Motor neuron (in vitro differentiated cells): ENCODE measurements at places on chromosomes 12 and 14. TPM values are rescaled to one million over a fixed set of nuclear protein-coding genes. Genes with fewer than 3 reads are reported as not detected.

Gene KRT73
- not detected in 2 replicates for total RNA-seq

Gene ENDOU
- 0.11 and 0.56 TPM in 2 replicates for total RNA-seq

Gene ADAM21
- 3.5 and 4.1 TPM in 2 replicates for total RNA-seq

Gene PLEKHH1
- total RNA-seq: 11.2 and 16.8 TPM in 2 replicates
